ENCODE measurements at places on chromosomes 12 and 14.
A peak's percentile ranks its signal among the peaks of the same experiment; 100 is the strongest.

DNA sequence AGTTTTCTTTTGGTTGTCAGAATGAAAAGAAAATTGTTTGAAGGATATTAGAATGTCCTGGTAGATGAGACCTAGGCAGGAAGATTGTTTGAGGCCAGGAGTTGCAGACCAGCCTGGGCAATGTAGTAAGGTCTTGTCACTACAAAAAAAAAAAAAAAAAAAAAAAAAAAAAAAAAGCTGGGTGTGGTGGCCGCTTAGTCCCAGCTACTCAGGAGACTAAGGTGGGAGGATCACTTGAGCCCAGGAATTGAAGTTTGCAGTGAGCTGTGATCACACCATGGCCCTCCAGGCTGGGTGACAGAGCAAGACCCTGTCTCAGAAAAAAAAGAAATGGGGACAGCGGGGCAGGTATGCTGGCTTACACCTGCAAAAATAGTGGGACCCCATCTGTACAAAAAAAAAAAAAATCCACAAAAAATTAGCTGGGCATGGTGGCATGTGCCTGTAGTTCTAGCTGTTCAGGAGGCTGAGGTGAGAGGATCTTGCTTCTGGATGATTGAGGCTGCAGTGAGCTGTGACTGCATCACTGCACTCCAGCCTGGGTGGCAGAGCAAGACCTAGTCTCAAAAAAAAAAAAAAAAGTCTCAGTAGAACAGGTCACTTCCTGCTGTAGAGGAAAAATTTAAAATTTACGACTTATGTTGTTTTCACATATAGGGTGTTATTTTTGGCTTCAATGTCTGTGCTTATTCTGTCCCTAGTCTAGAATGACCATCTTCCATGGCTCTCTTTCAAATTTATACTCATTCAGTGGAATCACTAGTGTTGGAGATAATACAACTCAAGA lies 70.7 kb downstream of the PPHLN1 start:
- no peak for DNase-seq

GRCh38 chr12:124490584-124491305 lies 76.7 kb downstream of the NCOR2 start:
- no peak for DNase-seq

- peak; percentile 93 for DNase-seq
Observed at GRCh38 chr12:105740970-105741725, 397.6 kb downstream of the NUAK1 start.

GRCh38 chr14:35929186-35929585 lies 103.0 kb downstream of the BRMS1L start:
- DNase-seq, result no peak

DNA sequence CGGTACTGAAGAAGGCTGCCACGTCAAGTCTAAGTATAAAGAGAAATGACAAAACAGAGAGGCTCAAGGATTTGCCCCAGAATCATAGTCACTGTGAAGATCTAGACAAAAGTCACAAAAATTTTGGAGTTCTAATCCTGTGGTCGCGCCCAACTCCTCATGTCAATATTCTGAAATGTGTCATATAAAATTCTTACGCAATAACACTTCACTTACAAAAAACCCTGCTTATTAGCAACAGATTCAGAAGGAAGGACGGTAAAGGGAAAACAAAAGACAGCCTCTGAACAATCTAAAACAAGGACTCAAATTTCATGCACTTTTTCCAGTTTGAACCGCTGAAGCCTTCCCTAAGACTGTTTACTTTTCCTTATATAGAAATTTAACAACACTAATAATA lies 94.7 kb downstream of the TSPAN8 start:
- DNase-seq, result no peak

DNA sequence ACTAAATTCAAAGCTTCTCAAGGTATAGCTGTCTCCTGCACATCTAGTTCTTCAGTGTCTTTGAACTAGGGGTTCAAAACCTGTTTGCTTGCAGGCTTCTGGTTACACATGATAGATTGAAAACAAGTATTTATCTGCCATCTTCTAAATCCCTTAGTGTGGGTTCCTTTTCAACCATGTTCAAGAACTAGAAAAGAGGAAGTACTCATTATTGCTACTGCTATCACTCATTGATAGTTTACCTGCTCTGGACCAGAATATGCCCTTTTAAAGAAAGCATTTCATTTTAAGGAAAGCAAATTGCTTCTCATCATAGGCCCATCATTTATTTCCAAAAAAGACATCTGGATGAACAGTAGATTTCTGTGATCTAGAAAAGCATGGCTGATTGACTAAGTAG lies 37.1 kb upstream of the VSX2 start:
- no peak for DNase-seq

GRCh38 chr14:75138492-75138891 lies 11.6 kb upstream of the NEK9 start:
- DNase-seq, result no peak

DNA sequence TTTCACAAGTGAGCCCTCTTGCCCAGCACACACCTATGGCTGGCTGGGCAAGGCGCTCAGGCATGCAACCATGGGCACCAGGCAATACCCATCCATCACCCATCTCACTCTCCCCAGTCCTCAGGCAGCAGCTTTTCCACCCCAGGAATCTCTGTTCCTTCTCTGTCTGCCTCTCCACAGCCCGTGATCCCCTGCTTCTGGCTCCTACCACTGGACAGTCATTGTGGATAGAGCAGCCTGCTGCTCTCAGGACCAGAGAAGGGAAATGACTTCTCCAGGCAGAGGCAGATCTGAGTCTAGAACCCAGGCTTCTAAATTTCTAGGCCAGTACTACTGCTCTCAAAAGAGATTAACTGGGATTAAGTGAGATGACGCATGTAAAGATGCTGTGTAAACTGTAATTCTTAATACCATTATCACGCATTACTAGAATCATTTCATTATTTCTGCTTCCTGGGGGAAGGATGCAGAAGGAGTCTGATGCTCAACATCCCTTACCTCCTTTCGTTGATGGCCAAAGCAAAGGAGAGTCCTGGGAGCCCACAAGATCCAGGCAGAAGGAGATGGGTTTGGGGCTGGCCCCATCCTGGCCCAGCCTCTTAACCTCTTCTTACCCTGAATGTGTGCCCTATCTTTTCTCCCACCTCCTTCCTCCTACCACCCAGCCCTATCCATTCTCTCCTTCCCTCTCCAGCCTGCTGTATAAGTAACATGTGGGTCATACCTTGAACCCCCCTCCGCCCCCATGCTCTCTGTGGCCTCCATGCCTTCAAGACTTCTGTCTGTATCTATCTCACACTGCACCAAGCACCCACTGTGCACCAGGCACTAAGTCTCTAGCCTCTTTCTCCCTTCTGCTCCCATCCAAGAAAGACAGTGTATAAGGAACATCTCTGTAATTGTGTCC lies 4.8 kb upstream of the AQP5 start:
- no peak for DNase-seq

- DNase-seq, result no peak
Observed at GRCh38 chr12:79482323-79482722, 208.4 kb downstream of the PAWR start.

DNA sequence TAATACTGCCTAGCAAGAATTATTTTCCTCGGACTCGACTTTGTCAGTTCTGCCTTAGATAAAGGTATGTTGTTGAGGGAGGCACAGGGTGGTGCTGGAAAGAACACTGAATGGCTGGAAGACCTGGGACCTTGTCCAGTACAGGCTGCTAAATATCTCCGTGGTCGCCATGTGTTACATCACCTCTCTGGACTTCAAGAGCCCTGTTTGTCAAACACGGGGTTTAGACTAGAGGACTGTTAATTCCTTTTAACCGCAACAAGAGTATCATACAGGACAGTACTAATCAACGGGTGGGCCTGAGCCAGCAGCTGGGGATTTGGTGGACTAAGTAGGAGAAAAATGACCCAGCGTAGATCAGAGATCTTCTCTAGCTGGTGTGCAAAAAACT lies 476.3 kb downstream of the LRIG3 start:
- DNase-seq, result no peak

DNA sequence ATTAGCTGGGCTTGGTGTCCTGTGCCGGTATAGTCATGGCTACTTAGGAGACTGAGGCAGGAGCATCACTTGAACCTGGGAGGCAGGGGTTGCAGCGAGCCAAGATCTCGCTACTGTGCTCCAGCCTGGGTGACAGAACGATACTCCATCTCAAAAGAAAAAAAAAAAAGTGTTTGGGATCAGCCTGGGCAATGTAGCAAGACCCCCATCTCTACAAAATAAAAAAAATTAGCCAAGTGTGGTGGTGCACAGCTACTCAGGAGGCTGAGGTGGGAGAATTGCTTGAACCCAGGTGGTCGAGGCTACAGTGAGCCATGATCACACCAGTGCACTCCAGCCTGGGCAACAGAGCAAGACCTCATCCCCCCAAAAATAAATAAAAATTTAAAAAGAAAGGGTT lies 47.6 kb downstream of the PHETA1 start:
- no peak for DNase-seq

DNA sequence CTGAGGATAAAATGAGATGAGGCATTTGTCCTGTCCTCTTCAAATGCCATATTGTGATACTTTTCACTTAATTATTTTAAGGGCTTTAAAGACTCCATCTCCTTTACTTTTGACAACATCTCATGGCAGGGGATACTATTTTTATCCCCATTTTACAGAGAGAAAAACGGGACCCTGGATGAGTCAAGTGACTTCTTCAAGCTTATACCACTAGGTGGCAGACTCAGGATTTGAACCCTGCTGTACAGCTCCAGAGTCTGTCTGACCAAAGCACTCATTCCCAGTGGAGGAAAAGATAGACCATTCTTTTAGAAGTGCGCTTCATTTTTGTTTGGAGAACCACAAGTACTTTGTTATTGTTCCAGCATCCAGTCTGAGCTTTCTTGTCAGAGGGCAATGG lies 1.7 kb upstream of the SMOC1 start:
- DNase-seq, result peak; percentile 55

GRCh38 chr14:31745741-31746140 lies 184.5 kb downstream of the NUBPL start:
- no peak for DNase-seq

DNA sequence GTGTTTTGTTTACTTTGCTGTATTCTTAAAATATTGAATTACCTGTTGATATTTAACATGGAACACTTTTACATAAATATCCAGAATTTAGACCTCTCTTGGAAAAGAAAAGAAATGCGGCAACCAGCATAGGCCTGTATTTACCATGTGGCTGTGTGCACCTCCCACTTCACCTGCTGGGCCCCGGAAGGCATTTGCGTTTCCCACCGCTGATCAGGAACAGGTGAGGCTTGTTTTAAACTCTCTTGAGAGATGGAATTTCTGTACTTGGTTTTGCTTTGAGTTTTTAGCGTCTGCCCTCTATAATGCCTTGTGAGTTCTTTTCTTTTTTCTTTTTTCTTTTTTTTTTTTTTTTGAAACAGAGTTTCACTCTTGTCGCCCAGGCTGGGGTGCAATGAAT lies 124.2 kb downstream of the GLT1D1 start:
- DNase-seq, result no peak

DNA sequence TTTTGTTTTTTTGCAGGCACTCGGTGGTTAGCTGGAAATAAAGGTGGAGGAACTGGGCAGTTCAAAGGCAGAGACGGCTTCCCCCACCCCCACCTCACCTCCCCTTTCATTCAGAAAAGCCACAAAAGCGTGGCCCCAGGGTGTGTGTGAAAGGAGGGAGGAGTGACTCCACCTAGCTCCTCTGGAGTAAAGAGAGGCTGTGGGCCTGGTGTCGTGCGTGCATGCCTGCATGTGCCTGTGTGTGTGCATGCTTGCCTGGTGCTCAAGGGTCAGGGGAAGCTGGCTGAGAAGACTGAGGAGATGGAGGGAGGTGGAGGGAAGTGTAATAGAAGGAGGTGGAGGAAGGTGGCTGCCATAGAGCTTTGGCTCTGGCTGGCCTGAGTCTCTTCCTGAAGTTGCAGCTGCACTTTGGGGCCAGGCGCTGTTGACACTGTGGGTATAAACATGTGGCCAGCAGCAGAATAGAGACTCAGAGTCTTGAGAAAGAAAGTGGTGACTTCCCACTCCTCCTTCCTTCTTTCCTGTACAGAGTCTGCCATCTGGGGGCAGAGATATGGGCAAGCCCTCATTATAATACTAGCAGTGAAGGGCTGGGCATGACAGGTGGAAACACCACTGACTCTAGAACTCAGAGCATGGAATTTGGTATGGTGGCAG lies 36.9 kb upstream of the SINHCAF start:
- DNase-seq, result no peak

DNA sequence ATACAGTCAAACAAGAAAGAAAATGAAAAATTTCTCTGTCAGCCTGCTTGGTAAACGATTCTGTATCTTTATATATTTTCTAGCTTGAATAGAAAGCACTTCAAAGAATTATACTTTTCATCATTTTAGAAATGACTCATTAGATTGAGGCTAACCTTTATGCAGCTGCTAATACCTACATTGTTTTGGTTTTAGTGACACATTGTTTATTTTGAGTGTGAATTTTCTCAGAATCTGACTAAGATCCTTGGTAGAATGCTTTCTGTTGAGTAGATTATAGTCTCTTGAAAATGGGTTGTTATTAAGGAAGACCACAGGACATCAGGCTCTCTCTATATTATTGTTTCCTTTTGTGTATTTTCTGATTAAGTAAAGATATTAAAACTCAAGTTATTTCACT lies at the start of gene PMCH:
TSS of gene PMCH (minus strand) at position 45 of the 400 bp plus-strand sequence. CDS start 63 bp downstream, outside the sequence.
- no peak for DNase-seq

GRCh38 chr12:89357297-89357730 lies 5.0 kb upstream of the DUSP6 start:
- DNase-seq, result no peak

DNA sequence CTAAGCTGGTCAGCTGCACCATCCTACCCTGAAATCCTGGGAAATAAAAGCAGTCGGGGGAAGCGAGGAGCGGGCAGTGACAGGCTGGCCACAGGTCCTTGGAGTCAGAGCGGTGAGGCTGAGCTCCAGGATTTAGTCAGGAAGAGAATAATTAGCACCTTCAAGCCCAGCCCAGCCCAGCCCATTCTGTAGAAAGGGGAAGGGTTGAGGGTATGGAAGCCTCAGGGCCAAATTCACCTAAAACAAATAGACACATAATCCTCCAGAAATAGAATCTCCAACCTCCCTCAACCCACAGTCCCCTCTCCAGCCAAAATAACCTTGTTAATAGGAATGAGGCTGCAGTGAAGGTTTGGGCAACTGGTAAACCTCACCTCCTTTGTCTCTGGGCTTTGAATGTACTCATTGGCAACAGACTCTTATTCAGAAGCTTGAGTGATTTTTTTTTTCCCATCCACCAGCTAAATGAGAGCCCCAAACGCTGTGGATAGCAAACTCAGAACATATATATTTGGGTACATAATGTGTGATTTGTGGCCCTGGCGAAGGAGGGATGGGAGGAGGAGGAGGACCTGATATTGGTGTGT lies 334.1 kb downstream of the DPF3 start:
- DNase-seq, result no peak
